ENCODE measurements at places on chromosomes 6 and 20.
A peak's percentile ranks its signal among the peaks of the same experiment; 100 is the strongest.

- DNase-seq, result no peak
Measured at GRCh38 chr6:89724981-89725380, 86.4 kb upstream of the LYRM2 start.

DNA sequence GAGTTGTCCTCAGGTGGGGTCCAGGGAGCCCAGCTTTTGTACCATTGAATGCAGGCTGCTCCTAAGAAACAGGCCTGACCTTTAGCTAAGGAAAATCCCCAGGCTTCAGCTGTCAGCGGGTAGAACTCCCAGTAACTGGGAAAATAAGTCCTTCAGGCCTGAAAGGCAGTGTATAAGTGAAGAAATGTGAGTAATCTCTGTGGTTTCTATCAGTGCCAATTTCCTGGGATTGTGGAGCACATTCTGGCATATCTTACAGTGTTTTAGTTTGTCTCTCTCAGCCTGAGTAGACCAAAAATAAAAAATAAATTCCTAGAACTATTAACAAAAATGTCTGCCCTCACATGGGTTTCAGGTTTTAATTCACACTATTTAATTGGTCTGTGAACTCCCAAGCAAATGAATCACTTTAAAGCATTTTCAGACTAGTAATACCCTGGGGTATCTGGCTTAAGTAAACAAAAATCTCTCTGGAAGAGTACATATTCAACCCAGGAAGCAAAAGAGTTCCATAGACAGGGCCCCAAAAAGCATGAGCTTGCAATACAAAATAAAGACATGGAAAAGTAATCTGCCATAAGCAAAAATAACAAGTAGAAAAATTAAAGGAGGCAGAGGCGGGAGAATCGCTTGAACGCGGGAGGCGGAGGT is 566.2 kb upstream of the NOX3 start:
- no peak for DNase-seq

DNA sequence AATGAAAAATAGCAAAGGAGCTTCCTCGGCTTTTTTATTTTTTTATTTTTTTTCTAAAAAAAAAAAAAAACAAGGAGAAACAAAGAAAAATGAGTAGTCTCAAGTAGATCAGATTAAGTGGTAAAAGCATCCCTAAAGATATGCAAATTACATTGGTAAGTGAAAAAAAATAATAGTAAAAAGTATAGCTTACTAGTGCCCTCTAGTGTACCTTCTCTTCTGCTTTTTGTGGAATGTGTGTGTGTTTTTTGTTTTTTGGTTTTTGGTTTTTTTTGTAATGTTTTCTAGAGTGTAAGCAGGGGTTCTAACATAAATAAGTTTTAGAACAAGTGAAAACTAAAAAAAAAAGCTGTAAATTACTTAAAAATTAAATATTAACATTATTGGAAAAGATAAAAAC is 1062.0 kb downstream of the HACE1 start:
- peak; percentile 12 for DNase-seq

- DNase-seq, result no peak
Measured at GRCh38 chr6:16256781-16257180, 18.4 kb downstream of the GMPR start.

DNA sequence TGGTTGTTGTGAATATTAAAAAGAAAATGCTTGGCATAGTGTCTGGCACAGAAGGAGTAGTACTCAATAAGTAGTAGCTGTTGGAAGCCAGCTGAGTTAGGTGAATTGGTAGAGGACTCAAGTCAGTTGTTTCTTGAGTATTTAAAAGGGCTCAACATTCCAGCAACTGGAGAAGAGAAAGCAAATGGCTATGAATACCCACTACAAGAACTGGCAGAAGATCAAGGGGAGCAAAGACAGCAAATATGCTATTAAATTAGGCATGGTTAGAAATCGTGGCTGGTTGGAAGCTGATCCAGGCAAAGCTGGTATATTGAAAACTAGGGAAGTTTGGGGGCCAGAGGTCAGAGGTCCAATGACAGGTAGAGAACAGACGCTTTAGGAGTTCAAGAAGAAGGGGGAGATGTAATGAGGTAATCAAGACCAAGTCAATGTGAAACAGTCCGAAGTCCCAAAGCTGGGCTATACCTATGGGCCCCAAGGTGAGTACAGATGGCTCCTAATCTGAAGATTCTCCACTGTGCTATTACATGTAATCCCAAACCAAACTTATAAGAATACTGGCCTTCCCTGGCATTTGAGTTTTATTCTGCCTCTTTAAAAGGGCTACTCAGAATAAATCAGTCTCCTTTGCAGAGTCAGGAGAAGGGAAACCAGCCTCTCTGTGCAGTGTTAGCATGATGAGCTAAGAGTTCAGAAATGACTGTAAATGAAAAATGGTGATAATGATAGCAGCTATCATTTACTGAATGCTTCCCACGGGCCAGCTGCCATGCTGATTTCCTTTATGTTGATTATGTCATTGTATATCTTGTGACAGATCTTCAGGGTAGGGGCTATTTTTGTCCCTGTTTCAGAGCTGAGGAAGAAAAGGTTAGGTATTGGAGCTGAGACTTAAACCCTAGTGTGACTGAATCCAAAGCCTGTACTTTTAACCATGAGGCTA is 122.3 kb downstream of the ANKS1A start:
- DNase-seq, result no peak

DNA sequence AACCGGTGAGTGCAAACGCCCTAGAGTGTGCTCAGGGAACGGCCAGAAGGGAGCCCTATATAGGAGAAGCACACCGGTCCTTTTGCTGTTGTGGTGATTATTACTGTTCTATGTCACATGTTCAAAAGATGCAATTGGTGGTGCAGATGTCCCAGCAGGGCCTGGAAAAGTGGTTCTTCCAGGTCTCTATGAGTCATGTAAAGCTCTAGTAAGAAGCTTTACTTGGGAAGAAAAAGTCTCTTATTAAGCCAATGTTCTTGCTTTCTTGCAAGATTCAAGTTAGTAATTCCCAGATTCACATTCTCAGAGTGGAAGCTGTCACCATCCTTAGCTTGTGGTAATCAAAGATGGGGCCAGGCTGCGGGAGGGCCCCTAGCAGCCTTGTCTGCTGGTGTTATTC is 23.3 kb downstream of the EDN3 start:
- DNase-seq, result no peak

GRCh38 chr20:58498470-58499068 is 16.6 kb downstream of the APCDD1L start:
- no peak for DNase-seq

- peak; percentile 78 for DNase-seq
Measured at GRCh38 chr6:4380881-4381281, 245.5 kb upstream of the ECI2 start.

GRCh38 chr6:109393886-109394281 is 11.6 kb upstream of the CD164 start:
- DNase-seq, result no peak

DNA sequence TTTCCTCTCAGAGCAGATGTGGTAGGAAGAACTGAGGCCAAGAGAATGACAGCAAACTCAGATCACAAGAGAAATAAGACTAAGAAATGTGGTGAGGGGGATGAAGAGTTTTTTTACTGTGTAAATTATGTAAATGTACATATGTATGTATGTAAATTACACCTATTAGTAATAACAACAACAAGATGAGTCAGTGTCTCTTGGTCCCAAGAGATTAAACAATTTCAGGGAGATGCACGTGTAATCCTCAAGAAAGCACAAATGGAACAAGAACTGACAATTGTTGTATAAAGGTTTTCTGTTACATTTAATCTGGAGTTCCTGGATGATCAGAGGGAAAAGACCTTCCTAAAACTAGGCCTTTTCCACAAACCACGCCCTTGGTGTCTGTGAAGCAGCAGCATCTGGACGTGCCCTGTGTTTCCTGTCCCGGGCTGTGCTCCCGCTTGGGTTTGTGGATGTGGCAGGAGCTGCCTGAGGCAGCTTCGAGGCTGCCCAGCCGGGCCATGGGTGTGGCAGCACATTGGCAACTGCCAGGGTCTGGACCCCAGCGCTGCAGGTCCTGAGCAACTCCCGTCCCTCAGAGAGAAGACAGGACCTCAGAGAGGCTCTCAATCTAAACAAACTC is 994 bp downstream of the CLDN20 start:
- no peak for DNase-seq

GRCh38 chr6:46927066-46927465 is 5.3 kb upstream of the ADGRF5 start:
- DNase-seq, result no peak

DNA sequence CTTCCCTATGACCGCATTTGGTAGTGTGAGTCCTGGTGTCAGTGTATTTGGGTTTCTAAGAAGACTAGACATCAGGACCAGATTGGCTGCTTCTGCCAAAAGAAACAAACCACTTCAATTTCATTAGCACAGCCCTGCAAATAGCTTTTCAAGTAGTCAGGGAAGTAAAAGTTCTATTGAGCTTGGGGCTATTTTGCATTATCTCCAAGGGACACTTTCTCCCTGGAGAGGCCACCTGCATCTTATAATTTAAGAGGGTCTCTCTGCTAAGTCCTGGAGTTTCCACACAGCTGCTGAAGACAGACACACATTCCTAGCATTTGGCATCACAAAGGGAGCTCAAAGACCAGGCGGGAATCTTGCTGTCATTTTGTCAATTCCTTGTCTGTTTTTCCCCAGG is 141.2 kb downstream of the BMP2 start:
- no peak for DNase-seq

DNA sequence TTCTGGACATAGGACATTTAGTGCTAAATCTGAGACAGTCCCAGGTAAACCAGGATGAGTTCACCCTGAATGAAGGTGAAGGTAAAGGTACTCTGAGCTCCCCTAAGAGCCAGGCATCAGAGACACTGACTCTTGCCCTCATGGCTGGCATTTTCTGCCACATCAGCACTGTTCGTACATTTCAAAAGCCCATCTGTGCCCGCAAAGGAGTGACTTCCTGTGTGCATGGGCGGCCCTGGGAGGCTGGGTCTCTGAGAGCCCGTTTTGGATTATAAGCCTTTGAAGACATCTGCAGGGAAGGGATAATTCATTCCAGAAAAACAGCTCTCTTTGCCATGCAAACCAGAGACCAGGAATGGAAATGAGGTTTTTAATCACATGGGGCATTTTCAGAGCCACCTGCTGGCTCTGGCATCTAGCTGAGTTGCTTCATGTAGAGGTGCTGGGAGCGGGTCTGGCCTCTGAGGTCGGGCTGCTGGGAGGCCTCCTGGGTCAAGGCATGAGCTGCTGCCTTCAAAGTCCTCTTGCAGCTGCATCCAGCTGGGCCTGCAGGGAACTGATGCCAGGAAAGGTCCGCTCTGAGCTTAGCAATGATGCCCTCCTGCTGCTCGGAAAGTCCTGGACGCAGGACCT is 348.3 kb downstream of the DHX35 start:
- no peak for DNase-seq

DNA sequence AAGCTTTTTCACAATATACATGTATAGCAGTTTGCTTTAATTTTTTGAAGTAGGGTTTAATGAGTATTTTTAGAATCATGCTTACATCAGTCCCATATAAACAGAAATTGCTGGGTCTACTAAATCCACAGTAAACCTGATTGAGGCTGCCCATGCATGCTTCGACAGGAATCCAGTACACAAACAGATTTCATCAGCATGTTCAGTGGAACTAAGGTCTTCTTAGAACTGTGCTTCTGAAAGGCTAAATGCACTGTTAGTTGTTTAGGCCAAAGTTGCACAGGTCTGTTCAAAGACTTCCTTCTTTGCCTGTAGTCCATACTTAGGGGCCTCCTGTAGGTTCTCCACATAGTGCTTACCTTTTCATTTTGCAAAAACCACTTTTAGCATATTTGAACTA is 42.5 kb upstream of the THBS2 start:
- no peak for DNase-seq

DNA sequence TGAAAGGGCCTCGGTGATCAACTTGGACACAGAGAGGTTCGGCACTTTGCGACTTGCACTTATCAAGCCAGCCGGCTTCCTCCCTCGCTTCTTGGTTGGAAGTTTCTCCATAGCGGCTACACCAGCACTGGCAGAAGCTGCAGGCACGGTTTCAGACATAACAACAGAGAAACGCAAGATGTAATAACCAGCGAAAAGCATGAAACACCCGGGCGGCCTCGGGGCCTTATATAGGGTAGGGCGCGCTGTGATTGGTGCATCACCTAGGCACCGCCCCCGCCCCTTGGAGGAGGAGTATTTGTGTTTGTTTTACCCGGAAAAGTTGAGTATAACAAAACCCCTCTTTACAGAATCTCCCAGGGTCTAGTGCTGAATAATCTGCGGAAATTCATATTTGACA is 20.7 kb downstream of the HFE start:
- DNase-seq, result no peak

DNA sequence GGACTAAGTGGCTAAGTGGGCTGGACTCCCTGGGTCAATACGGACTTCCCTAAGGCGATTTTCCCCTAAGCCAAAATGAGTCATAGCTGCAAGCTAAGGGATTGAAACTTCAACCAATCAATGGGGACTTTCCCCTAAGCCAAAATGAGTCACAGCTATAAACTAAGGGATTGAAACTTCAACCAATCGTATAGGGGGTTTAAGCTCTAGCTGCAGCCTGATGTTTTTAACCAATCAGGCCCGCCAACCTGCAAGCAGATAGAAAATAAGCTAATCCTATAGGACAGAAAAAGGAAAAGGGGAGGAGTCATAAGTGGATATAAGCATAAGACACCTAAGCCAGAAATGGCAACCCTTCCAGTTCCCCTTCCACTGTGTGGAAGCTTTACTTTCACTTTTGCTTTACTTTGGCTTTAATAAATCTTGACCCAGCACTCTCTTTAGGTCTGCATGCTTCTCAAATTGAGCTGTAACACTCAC is 655.0 kb upstream of the HS3ST5 start:
- no peak for DNase-seq

DNA sequence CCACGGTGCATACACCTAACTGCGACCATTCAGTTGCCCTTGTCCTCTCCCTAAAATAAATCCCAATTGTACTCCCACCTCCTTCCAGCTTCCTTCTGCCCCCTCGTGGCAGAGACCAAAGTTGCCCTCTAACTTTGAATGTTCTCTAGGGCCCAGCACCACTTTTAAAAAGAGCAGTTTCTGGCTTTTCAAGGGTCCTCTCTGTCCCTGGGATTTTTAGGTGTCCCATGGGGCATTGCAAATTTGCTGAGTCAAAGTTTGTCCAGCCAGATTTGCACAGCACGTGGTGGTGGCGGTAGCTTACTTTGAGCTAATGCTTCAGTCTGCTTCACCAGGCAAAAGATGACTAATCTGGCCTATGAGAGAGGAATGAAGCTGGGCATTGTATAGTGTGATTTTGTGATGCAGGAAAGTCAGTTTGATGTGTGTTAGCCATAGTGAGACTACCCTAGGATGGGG is 100.2 kb downstream of the PERP start:
- DNase-seq, result peak; percentile 9

GRCh38 chr6:104143757-104144156 is 716.0 kb downstream of the HACE1 start:
- DNase-seq, result no peak

DNA sequence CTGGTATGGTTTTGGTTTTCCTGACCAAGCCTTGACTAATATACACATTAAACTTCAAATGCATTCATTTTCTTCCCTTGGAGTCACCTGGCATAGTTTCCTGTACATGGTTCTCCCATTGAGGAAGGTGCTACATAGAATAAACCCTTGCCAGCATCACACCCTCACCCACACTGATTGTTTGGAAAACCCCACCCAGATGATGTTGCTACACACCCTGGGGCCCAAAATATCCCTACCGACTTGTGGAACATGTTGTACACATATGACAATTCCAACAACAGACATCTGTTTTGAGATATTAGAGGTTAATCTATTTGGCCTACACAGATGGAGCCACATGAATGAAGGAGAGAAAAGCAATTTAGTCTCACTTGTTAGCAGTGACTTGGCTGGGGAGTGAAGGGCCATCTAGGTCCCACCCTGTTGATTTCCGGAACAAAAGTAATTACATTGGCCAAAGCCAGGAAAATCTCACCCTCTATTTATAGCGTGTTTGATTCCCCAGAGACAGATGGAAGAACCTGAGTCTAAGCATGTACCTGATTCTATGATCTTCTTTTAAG is 606.0 kb upstream of the BTBD3 start:
- DNase-seq, result no peak
